Daoy (cell line): ENCODE measurements at places on chromosomes 2 and 18. TPM values are rescaled to one million over a fixed set of nuclear protein-coding genes. Genes with fewer than 3 reads are reported as not detected.

The DRC1 gene
- total RNA-seq: not detected in 2 replicates

DNA sequence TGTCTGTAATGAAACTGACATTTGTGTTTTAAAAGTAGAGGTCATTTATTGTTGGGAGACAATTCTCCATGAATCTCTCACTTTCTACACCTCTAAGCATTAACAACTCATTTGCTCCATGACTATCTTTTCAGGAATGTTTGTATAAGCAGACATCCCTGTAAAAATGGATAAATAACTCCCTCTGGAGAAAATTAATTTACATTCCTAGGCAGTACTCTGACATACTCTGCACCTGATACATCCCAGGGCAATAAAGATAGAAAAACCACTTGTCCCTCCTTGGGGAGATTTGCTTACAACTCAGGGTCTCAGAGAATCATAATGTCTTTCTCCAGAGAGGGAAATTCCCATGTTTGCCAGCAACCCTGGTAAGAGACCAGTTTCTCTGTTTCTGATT is 1037.7 kb upstream of the SLC39A10 start:
- no peak for DNase-seq

DNA sequence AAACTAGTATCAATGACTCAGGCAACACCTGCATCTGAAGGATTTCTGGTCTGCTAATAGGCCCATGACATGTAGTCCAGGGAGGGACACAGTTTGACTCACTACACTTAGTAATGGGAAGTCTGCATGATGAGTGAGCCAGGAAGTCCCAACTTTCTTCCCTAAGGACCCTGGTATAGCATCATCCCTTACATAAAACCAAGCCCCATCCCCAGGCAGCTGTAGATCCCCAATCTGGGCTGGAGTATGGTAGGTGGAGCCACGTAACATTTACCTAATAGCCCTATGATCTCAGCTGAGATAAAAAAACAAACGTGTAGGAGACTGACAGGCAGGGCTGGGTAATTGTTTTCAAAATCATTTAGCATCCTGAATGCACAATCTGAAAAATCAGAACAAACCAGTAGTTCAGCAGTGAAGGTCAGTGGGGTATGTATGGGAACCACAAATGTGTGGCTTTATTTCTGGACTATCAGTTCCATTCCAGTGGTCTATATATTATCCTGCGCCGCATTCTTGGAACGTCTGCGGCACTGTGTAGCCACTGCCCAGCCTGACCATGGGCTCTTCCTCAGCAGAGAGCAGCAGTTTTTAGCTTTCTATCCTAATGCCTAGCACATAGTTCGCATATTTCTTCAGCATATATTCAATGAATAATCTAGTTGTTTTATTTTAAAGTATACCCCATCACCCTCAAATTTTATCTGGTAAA is 33.5 kb downstream of the EPB41L3 start:
- DNase-seq: peak; percentile 64

The GPR155 gene
- total RNA-seq: 0.46 and 0.68 TPM in 2 replicates

The NT5DC4 gene
- not detected in 2 replicates for total RNA-seq

- peak; percentile 58 for DNase-seq
Measured at GRCh38 chr2:132815516-132815915, 145.5 kb upstream of the LYPD1 start.

GRCh38 chr2:45886171-45886663 is 234.7 kb downstream of the PRKCE start:
- no peak for DNase-seq

The ALLC gene
- total RNA-seq: 0.11 TPM in 1 of 2 replicates, not detected in the other

GRCh38 chr2:199762963-199763362 is 88.0 kb downstream of the FTCDNL1 start:
- DNase-seq: no peak

DNA sequence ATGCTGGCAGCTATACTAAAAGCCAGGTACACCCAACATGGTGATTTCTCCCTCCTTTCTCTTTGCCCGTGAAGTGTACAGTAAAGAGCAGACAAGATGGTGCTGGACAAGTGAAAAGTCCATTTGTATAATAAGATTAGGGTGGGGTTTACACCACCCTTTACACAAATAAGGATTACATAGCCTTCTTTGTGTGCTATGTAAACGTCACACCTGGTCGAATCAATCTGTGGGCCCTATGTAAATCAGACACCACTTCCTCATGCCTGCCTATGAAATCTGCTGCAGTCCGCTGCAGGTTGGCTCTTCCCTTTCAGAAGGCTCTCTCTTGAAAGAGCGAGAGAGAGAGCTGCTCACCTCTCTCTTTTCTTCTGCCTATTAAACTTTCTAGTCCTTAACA is 1054.3 kb upstream of the SLC39A10 start:
- DNase-seq: no peak

DNA sequence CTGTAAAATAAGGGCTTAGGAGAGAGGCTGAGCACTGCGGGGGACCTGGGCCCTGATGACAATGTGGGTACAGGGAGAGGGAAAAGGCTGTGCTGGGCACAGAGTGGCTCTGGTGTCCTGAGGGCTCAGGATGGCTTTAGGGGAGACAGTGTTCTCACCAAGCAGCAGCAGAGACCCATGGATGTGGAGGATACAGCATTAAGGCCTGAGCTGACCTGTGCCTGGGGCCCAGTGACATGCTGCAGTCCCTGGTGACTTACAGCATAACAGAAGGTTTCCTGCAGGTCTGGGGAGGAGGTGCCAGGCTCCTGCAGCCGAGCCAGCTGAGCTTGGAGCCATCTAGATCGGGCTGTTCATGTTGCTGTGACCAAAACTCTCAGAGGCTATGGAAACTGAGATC is 191.3 kb upstream of the SMAD2 start:
- no peak for DNase-seq

DNA sequence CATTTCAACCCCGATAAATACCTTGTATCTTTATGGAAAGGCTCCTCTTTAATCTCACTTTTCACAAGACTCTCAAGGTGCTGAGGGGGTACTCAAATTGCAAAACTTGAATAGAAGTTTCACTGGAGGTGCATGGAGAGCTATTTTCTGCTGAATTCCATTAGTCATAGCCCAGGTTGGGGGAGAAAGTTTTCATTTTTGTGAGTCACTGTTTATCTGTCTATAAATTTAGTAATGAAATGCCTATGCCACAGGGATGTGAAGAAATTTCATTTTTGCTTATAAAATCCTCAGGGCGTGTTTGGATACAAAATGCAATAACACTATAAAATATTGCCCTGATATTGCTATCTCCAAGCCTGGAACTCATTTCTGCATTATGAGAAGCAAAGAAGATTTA is 346.3 kb downstream of the LRATD1 start:
- no peak for DNase-seq

GRCh38 chr2:86783615-86784339 is 6.9 kb downstream of the CD8A start:
- DNase-seq: no peak

DNA sequence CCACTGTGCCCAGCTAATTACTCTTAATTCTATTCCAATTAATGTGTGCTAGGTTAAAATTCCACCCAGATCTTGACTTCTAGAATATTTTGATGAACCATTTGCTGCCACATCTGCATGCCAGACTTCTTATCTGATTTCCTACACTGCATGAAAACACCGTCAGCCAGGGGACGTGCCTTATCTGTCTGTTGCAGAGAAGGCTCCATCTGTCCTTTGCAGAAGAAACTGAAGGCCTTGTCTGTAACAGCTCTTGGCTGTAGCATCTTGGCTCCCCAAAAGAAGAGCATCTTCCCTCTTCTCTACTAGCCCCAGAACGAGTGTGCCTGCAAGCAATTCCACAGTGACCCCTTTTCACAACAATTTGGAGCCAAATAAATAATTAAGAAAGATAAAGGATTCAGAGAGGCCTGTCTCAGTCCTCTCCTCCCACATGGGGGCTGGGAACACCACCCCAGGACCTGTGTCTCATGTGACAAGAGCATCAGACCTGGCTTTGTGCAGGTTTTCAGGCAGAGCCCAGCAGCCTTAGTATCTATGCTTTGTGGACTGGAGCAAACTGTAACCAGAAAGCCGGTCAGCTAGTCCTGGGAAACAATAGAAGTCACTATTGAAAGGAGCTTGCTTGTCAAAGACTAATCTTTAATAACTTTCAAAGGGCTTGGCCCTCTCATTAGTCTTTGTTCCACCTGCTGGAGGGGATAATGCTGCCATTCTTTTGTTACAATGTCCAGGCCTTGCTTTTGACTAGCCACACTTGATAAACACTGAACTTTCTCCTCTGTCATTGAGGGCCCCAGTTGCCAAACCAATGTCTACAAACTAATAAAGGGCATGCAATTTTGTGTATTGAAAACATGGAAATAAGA is 84.0 kb upstream of the NEUROD1 start:
- no peak for DNase-seq

The GALR1 gene
- not detected in 2 replicates for total RNA-seq

DNA sequence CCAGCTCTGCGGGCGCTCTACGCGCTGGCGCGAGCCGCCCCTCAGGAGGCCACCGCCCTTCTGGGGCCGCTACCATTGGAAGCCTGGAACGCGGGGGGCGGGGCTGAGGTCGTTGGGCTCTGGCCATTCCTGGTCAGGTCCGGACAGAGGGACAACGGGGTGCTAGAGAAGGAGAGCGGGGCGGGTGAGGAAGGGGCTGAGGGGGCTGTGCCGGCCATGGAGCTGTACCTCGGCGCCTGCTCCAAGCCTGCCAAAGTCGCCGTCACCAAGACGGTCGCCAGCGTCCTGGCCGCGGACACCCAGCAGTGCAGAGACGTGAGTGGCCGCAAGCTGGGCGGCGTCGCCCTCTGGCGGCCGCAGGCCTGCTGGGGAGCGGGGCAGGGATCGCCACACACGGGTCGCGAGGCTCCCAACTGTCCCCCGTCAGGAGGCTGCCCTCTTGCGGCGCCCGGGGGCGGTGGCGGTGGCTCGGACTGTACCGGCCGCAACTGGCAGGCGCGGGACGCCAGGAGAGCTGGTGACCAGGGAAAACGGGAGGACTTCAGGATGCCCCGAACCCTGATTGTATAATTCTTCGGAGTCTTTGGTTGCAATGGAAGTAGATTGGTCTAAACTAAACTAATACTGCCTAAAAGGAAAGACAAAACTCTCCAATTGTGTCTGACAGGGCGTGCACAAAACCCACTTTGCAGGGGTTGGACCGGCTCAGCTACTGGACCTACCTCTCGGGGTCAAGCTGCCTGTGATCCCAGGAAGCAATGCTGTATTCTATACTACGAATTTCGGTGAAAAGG is at the start of gene FSIP2:
FSIP2 (plus strand) TSS at position 126 of the 794 bp plus-strand sequence; CDS start at position 217, 91 bp downstream.
- peak; percentile 65 for DNase-seq

The DNAH7 gene
- total RNA-seq: 0.11 and 0.27 TPM in 2 replicates

The ACMSD gene
- not detected in 2 replicates for total RNA-seq

DNA sequence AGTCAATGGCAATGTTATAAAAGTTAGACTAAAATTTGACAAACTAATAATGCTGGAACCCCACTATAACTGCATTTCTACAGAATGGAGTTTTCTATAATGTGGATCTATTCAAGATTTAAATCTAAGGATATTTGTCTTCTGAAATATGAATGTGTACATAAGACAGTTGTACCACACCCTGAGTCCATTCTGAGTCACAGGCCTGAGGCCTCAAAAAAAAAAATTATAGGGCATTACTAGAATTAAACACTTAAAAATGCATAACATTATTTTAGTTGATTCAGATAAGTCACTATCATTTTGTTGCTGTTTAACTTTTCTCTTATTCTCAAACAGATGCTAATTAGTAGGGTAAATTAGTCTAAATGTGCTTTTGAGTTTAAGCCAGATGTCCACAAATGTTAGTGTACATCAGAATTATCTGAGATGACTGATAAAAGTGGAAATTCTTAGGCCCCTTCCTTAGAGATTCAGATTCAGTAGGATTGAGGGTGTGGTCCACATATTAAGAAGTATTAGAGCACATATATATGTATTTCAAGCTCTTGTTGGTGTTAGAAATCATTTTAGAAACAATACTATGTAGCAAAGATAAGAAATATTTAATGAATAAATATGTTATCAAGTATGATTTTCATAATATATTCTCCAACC is 42.4 kb upstream of the COL5A2 start:
- peak; percentile 39 for DNase-seq

The CSRNP3 gene
- 0.83 and 2.7 TPM in 2 replicates for total RNA-seq

The OTOF gene
- not detected in 2 replicates for total RNA-seq

DNA sequence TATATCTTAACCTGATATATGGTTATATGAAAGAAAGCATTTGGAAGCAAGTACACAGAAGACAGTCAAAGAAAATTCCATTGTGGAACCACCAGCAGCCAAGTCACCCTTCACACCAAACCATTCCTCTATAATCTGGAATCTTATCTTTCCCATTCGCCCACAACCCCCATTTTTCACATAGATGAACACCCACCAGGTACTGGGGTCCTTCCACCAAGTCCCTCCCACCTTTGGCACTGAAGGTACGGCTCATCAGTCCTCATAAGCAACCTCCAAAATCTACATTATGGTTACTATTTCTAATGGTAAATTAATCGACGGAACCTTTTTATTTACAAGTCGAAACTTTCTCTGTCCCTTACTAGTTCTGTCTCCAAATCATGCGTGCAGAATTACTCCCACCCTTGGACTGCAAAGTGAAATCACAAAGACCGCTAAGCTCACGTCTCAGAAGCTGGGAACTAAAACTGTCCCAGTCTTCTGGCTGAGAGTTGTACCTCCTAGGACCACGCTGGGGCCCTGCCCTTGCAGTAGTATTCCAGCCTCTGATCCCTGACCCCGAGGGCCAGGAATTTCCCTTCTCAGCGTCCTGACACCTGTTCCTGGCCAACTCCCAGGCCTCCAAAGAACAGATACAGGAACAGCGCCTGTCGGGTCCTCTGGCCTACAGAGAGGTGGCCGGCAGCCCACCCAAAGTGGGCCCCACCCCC is 702 bp downstream of the OLA1 start:
- DNase-seq: peak; percentile 24
